ENCODE measurements at places on chromosomes 3 and 15.

DNA sequence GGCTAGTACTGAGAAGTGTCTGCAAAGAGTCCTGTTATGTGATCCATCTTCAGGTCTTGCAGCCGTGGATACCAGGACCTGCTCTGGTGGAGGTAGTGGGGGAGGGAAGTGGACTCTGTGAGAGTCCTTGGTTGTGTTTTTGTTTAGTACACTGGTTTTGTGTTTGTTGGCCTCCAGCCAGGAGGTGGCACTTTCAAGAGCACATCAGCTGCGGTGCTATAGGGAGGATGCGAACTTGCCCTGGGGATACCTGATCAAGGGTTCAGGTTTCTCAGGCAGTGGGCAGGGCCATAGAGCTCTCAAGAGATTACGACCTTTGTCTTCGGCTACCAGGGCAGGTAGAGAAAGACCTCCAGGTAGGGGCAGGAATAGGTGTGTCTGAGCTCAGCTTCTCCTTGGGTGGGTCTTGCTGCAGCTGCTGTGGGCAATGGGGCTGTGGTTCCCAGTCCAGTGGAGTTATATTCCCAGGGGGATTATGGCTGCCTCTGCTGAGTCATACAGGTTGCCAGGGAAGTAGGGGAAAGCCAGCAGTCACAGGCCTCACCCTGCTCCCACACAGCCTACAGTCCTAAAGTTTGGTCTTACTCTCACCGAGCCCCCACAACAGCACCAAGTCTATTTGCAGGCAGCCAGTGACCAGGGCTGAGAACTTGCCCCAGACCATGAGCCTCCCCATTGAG lies 132.8 kb upstream of the NPHP3 start:
- DNase-seq, result no peak

GRCh38 chr3:188798556-188799145 lies 373.1 kb upstream of the TPRG1 start:
- peak; percentile 90 for DNase-seq

DNA sequence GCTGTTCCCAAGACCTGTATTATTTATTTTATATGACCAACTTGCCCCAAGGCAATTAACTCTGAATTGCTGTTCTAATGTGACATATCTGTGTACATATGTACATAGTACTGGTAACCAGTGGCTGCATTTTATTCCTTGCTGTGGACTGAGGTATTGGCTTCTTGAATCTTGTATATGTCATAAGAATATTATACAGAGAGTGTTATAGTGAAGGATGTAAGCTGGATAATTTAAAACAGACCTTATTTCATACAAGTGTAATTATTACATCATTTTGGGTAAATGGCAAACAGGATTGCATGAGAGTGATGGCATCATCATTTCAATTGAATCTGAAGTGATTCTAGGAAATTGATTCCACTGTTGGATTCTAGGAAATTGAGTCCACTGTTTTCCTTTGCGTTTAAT lies 32.9 kb downstream of the B3GALNT1 start:
- DNase-seq, result no peak

GRCh38 chr15:45641999-45642932 lies 7.4 kb downstream of the SQOR start:
- no peak for DNase-seq

DNA sequence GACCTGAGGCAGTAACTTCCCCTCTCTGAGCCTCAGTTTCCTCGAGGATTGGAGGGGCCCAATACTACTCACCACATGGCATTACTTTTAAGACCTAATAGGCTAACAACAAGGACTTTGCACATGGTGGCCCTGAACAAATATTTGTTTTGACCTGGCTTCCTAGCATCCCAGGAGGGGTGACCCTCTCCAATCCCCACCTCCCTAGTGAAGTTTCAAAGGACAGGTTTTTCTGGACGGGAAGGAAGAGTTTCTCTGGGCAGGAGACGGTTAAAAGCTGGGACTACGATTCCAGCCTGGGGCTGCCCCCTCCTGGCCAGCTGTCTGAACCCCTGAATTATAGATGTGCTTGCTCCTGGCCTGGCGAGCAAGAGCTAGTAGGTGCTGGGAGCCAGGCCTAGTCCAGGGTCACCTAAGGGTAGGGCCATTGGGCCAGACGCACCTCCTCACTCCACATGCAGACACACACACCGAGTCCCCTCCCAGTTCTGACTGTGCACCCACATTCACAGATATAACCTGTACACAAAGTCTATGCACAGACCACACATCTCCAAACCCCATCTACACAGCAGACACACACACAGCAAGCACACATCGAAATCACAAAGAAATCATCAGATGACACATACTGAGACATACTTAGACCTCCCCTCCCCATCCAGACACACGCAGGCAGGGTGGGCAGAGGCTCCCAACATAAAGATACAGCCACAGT lies 2.7 kb upstream of the ISL2 start:
- DNase-seq, result peak; percentile 33

DNA sequence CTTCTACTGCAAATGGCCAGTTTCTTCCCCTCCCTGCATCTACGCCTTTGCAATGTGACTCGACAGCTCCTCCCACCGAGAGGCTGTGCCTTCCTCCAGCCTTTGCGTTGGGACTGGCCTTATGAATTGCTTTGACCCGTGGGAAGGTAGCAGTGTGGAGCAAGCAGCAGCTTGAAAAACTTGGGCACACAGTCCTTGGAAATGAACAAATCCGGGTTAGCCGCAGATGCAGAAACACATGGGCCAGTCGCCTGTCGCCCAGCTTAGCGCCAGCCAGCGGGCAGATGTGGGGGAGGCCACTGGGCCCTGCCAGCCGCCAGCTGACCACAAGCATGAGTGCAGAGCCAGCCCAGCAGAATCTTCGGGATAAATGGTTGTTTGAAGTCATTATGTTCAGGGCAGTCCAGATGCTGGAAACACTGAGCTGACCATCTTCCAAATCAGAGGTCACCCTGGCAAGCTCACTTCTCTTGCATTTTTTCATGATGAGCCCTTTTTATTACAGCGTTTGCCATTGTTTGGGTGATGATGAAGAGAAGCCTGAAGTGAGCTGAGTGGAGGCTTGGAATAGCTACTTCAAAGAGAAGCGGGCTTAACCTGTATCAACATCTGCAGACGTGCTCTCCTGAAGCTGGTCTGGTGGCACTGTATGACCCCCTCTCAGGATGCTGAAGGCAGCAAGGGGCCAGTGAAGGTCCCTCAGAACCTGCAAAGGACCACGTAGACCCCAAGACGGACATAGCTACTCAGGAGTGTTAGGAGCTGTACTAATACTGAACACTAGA lies 9.8 kb downstream of the SELENOS start:
- DNase-seq, result no peak

GRCh38 chr3:135051409-135051973 lies 256.4 kb downstream of the EPHB1 start:
- no peak for DNase-seq

DNA sequence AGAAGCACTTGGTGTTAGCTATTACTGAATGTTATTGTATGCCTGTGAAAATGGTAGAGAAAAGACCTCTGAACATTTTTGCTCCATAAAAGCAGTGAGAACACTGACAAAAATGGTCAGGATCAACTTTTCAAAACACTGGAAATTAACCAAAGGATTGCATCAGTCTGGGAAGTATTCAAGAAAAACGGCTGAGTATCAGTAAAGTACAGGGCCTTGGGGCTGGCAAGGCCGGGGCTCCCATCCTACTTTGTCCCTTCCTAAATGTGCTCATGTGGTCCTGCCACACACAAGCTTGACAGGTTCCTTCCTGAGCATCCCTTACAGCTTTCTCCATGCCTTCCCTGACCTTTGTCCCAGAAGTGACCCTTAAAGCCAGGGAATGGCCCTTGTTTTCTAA lies 84.0 kb downstream of the CFAP20DC start:
- no peak for DNase-seq

DNA sequence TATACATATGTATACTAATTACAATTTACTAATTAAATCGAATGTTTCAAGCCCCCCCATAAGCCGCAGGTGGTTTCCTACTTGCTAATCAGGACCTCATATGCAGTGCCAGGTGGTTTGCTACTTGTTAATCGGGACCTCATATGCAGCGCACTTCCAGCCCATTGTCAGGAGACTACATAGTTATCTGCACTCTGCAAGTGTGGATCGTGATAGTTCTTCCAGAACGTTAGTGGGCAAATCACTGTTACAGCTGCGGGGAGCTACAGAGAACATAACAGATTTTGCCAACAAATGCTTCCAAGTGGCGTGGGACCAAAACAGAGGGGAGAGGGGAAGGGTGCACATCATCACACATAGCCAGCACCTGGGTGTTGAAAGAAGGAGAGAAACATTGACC lies 558.4 kb downstream of the GABRG3 start:
- DNase-seq, result no peak

DNA sequence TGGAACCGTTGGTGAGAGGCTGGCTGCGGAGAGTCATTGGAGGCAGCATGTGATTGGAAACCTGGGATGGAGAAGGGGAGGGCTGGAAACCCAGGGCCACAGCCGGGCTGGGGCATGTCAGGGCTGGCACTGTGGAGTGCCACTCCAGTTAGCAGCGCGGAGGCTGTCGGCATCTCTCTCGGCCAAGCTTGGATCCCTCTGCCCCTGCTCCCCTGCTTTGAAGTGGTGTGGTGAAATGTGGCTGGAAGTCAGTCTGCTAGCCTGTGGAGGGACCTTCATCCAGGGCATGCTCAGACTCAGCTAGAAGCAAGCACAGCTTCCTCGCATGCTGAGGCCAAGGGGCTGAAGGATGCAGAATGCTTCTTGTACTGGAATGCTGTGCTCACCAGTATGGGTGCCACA lies 13.5 kb downstream of the SLCO3A1 start:
- peak; percentile 63 for DNase-seq

DNA sequence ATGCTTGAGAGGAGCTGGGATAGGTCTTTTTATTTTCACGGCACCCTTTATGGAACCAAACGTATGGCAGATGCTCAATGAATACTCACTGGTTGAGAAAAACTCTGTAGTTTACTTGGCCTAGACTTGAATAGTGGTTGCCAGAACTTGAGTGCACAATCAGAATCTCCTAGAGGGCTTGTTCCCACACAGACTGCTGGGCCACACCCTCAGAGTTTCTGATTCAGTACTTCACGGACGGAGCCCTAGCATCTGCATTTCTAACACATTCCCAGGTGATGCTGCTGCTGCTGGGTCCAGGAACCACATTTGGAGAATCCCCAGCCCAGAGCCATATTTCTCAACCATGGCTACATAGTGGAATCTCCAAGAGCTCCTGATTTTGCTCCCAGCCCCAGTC lies 24.6 kb downstream of the CA12 start:
- no peak for DNase-seq

DNA sequence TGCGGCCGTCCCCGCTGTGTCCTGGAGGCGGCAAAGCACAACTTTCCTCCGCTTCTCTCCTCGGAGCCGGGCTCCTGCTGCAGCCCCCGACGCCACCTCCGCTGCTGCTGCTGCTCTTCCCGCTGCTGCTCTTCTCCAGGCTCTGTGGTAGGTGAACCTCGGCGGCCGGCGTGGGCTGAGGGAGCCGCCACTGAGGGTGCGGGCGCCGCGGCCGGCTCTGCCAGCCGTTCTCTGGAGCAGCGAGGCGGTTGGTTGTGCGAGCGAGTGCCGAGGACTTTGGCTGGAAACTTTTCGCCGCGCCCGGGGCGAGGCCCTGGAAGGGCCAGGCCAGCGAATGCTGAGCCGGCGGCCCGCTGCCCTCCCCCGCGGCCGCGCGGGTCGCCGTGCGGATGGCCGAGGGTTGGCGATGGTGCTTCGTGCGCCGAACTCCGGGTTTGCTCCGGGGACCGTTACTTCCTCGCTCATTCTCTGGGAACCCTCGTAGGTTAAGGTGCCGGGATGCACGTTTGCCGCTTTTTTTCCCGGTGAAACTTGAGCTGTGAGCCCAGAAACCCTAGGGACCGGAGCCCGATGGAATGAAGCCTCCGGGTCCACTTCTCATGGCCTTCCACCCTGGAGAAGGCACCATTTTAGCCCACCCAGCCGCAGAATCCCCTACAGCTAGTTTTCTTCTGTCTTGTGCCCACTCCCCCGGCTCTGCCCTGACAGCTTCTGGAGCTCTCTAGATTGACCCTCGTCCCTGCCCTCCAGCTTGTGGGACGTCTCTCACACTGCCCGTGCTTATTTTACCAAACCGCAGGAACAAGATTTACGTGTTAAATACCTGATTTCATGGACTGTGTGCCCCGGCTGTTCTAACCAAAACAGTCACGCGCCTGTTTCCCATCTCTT lies 660 bp downstream of the NECTIN3 start:
- DNase-seq, result peak; percentile 49

GRCh38 chr3:113242096-113242581 lies 30.8 kb downstream of the BOC start:
- peak; percentile 33 for DNase-seq

DNA sequence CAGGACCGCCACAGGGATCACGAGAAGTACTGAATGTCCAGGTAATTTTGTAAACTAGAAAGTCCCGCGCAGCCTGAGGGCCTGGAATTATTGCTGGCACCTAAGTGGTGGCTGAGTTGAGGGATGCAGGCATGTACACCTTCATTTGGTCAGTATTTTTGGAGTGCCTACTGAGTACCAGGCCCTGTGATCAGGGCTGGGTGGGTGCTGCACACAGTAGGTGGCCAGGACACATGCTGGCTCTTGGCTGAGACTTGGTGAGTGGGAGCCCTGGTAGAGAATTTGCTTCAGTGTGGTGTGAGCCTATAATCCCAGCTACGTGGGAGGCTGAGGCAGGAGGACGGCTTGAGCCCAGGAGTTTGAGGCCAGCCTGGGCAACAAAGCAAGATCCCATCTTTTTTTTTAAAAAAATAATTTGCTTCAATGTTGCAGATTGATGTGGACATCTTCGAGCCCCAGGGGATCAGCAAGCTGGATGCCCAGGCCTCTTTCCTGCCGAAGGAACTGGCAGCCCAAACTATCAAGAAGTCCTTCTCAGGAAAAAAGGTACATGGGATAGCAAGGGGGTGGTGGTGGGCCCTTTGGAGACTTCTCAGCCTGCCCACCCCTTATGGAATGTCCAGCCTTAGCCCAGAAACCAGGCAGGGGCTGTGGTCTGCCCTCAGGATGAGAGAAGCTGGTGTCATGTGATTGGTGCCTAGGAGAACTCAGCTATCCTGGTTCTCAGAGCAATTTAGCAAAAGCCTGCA lies 2.6 kb downstream of the ITIH1 start:
- no peak for DNase-seq

- DNase-seq, result no peak
Observed at GRCh38 chr3:99934975-99935797, 117.5 kb downstream of the CMSS1 start.

GRCh38 chr3:139231555-139232281 lies 112.1 kb upstream of the MRPS22 start:
- no peak for DNase-seq

- DNase-seq, result no peak
Observed at GRCh38 chr3:12910356-12911099, 69.2 kb upstream of the RPL32 start.

Measured in NCI-H524 (cell line).